ENCODE measurements at places on chromosomes 16 and 17.

DNA sequence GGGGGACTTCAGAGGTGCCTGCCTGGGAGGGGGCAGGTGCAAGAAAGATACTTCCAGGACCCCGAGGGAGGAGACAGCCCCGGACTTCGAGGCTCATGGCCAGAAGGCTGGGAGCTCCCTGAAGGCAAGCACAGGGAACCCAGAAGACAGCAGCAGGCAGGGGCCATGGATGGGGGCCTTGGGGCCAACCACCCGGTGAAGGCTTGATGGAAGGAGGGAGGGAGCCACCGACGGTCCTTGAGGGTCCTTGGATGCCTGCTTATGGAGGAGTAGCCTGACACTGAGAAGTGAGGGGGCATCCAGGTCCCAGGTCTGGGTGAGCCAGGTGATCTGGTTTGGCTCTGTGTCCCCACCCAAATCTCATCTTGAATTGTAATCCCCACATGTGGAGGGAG is 89.7 kb downstream of the SEC14L1 start:
- DNase-seq, result no peak

DNA sequence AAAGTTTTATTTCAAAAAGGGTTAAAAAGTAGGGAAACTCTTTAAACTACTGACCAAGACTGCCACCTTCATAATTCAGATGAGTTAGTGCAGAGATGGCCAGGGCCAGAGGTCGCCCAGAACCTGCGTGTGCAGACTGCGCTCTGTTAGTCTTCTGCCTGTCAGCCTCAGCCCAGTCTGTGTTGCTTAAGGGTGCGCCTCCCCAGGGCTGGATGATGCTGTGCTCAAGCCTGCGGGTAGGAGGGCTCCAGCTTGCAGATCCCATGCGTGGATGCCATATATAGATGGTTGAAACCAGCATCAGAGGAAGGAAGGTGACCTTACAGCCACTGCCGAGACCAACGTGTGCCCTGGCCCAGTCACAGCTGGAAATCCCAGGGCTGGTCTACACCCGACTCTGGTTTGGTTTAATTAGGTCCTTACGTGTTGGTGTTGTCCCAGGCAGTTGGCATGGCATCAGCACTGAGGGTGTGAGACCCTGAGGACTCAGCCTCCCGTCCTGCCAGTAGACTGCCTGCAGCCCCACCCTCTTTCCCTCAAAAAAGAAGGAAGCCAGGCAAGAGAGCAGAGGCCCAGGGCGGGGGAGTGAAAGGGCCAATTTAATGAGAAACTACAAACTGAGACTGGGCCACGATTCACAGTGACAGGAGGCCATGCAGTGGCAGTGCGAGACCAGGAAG is 27.7 kb downstream of the CDIP1 start:
- DNase-seq, result no peak

GRCh38 chr17:82740906-82741759 is 5.7 kb downstream of the FN3K start:
- DNase-seq, result no peak

DNA sequence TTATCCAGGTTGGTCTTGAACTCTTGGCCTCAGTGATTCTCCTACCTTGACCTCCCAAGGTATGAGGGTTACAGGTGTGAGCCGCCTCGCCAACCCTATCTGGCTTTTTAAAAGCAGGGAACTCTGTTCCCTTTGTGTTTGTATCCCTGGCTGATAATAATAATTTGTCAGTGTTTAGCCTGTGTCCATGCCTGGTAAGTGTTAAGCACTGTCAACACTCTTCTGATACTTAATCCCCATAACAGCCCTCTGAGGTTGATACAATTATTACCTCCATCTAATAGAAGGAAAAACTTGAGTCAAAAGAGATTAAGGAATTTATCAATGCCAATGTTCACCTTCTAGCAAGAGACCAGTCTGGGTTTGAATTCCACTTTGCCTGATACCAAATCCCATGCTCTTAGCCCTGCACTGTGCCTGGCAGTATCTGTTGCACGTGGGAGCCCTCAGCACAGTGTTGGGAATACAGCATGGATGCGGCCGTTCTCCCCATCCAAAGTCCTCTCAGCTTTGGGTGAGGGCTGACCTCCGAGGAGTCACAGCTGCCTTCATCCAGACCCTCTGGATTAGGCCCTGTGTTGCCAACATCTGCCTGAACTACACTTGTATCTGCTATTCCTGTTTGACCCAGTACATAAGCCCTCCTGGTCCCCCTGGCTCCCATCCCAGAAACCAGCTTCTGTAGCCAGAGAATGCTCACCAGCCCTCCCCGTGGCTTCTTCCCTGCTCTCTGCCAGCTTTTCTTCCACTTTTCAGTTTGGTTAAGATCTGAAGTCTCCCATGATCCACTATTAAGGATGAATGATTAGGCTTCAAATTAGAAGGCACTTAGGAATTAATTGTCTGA is 335.6 kb upstream of the ASIC2 start:
- DNase-seq, result no peak

DNA sequence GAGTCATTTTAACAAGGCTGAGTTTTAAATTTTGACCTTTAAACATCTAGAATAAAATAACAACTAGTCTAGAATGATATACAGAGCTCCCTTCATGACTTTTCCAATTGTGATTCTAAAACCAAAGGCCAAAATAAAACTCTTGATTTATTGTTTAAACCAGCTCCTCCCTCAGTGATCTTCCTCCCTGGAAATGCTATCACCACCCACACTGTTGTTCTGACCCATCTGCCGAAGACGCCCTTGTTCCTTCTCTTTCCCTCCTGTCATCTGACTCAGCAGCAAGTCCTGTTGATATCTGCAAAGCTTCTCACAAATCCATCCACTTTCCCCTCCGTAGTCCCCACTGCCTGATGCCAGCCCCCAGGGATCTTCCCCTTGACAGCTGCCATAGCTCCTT is 231.6 kb upstream of the DYNLRB2 start:
- no peak for DNase-seq

GRCh38 chr17:45841883-45842525 is 2.7 kb upstream of the SPPL2C start:
- DNase-seq, result no peak

DNA sequence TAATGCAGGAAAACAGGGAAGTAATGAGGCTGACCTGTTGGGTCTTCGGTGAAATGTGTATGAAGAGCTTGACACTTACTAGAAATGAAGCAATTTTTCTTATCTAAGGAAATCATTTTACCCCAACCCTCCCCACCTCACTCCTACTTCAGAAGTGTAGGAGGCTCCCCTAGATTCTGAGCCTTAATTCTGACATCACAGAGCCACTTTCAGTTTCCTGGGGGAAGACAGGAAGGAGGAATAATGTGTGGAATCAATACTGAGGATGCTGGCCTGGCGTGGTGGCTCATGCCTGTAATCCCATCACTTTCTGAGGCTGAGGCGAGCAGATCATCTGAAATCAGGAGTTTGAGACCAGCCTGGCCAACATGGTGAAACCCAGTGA is 20.3 kb downstream of the FBRS start:
- no peak for DNase-seq
